ENCODE measurements at places on chromosomes 5 and 9.

DNA sequence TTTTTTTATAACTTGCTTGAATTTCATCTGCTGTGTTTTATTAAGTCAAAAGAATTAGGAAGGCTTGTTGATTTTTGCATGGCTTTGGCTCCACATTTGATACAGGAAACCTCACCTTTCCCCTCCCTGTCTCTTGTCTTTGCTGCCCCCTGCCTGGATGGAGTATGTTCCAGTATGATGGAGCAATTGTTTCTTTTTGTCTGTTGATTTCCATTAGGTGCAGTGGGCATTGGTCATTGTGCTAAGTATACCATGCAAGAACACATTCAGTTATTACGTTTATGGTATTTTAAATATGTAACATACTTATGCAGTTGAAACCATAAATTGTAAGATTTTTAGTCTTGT is 19.6 kb downstream of the TJP2 start:
- peak; percentile 36 for DNase-seq

DNA sequence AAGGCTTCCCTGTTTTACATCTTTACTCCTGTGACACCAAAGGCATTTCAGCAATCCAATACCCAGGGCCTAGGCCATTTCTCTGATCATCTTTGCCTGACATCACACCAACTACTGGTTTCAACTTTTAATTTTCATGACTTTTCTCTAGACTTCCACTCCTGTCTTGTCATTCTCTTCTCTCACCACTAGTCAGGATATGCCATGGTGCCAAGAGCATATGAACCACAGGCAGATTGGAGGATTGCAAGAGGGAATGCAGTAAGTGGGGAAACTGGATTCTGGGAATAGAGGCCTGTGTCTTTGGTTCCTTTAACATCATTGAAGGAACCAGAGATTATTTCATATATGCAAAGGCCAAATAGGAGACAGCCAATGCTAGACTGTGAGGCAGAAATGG is 69.3 kb downstream of the ANKRD31 start:
- no peak for DNase-seq

DNA sequence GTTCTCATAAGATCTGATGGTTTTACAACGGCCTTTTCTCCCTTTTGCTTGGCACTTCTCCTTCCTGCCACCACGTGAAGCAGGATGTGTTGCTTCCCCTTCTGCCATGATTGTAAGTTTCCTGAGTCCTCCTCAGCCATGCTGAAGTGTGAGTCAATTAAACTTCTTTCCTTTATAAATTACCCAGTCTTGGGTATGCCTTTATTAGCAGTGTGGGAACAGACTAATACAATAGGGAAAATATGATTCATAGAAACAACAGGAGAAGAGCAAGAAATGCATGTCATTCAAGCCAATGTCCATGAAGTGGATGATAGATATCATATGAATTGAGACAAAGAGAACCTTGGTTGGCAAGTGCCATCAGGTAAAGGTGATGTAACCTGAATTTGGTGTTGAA is 128.3 kb upstream of the HAPLN1 start:
- DNase-seq, result no peak

GRCh38 chr5:132751444-132751843 is 4.2 kb downstream of the CCNI2 start:
- DNase-seq, result no peak

GRCh38 chr5:5360363-5360940 is 62.0 kb upstream of the ICE1 start:
- DNase-seq, result no peak

GRCh38 chr9:89508951-89509615 is 11.2 kb upstream of the SEMA4D start:
- DNase-seq, result no peak

DNA sequence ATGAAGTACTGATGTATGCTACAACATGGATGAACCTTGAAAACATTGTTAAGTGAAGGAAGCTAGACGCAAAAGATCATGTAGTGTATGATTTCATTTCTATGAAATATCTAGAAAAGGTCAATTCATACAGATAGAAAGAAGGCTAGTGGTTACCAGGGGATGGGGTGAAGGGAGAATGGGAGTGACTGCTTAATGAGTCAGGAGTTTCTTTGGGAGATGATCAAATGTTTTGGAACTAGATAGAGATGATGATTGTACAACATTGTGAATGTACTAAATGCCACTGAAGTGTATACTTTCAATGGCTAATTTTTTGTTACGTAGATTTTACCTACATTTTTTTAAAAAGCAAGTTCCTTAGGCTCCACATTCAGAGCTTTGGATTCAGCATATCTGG is 14.9 kb upstream of the DELE1 start:
- no peak for DNase-seq

DNA sequence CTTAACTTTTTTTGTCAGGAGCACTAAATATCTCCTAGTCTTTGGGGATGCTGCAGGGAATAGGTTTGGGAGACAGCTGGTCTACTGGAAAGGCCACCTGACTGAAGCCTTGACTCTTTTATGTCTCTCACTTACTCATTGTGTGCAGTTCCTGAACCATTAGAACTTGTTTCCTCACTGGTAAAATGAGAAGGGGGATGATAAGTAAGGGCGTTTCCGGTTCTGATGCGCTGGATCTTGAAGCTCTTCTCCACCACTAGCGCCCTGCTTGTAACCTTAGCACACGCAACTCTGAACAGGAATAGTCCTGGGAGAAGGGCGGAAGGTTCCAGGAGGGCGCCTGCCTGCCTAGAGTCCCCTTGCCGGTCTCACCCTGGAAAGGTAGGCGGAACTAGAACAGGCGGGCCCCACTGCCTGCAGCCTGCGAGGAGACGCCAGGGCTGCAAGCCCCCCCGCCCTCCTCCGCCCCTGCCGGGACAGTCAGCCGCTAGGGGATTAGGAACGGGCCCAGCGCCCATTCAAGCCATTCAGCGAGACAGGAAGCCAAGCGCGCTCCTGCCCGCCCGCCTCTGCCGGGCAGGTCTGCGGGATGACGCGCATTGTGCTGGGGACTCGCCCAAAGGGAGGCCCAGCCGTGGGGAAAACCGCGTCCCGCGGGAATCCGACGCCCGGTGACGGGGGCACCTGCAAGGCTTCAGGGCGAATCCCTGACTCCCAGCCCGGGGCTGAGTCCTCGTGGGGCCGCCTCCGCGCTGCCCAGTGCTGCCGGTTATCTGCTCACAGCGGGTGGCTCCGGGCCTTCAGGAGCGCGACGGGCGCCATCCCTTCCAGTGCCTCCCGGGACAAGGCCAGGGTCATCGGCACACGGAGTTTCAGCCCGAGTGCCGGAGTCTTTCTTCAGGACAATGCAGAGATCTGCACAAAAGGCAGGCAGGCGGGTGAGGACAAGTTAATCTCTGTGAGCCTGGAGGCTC is 44.0 kb upstream of the XPA start:
- no peak for DNase-seq

GRCh38 chr5:17295671-17296070 is 78.2 kb downstream of the BASP1 start:
- DNase-seq, result no peak

- DNase-seq, result no peak
These were observed 14.4 kb downstream of the ANKRD33B start for GRCh38 chr5:10578293-10578665.

GRCh38 chr5:78972654-78973428 is 12.3 kb downstream of the ARSB start:
- no peak for DNase-seq

GRCh38 chr9:12060811-12061210 is 632.4 kb upstream of the TYRP1 start:
- DNase-seq, result no peak

- DNase-seq, result peak; percentile 44
These were observed 101.7 kb upstream of the FCN2 start for GRCh38 chr9:134778841-134779411.

DNA sequence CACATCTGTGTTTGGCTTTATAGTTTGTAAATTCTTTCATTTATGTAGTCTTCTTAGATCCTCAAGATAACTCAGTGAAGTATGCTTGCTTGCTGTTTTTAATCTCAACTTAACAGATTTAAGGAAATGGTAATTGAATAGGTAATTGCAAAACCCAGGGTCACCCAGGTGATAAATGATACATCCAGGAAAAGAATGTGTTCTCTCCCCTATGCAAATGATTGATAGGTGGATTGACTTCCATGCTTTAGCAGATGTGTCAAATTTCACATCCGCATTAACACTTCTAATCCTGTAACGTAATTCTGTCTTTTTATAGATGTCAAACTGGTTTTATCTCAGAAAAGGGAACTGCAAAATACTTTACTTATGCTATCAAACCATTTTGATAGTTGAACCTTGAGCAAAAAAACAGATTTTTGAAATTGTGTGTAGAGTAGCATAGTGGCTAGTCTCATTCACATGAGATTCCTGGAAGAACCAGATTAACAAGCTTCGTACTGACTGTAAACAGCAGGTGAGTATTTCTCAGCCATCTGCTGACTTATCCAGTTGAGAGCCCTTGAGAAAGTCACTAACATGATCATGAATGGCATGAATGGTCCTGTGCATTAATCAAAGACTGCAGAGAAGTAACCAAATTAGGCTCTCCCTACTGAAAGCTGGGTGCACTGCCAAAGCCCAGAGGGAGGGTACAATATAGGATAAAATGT is 86.7 kb upstream of the PAM start:
- DNase-seq, result no peak

DNA sequence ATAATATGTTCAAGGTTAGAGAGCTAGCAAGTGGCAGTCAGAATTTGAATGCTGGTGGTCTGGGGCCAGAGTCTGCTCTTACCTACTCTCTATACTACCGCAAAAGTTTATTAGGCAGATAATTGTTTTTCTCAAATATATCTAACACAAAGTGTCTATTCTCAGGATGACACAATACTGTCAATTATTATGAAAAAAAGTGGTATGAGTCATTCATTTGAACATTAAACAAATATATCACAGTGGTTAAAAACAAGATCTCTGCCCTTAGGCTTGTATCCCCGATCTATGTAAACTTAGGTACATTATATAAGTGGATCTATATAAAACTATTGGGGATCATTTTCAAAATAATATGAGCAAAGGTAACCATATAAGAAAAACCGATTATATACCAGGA is 354.9 kb downstream of the CETN3 start:
- DNase-seq, result no peak

DNA sequence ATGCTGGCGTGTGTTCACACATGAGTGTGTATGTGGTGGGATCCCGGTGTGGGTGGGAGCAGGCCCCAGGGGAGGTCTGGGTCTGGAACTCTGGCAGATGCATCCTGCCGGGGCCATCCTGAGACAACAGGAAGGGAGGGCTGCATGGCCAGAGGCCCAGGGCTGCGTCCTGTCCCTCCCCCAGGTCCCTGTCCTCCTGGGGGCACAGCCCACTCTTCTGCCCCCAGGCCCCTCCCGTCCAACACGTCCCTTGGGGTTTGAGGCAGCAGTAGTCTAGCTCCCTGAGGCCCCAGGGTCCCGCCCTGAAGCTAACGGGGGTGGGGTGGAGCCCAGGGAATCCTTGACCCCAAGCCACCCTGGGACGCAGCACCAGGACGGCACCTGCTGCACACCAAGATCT is 16.6 kb downstream of the FLT4 start:
- DNase-seq, result no peak

GRCh38 chr9:38343552-38343951 is 49.0 kb upstream of the ALDH1B1 start:
- DNase-seq, result no peak

GRCh38 chr5:118551031-118551430 is 437.3 kb downstream of the DTWD2 start:
- DNase-seq, result no peak

DNA sequence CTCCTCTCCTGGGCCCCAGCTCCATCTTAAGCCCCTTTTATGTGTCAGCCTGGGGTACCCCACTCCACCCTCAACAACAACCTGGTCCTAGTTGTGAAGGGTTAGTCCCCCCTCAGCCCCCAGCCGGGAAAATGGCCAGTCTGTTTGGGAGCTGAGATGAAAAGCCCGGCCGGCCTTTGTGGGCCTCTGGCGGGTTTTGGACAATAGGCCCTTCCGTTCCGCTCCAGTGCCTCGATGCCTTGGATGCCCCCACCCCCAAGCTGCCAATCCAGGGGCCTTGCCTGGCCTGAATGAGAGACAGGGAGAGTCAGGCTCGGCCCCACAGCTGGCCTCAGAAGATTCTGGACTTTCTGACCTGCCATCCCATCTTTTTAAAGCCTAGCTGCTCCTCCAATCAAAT is 9.2 kb downstream of the CNTFR start:
- DNase-seq, result no peak

DNA sequence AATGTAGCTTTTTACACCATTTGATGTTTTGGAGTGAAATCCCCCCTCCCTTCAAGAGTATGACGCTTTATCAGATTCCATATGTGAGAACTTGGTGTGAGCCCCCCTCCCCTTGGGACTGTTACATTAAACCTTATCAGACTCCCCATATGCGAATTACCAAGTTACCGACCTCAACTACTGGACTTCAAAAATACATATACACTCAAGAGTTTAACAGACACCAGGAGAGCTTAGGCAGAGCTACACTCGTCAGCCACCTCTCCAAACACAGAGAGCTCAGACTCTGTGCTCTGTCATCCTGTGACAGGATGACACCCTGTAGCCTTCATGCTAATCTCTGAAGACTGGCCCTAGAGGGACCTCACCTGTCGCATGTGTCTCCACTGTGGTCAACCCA is 50.2 kb downstream of the FAM114A2 start:
- DNase-seq, result no peak

- DNase-seq, result no peak
These were observed 48.2 kb downstream of the COL27A1 start for GRCh38 chr9:114203410-114204140.

- DNase-seq, result peak; percentile 84
These were observed 214.9 kb upstream of the DAP start for GRCh38 chr5:10975945-10976344.

DNA sequence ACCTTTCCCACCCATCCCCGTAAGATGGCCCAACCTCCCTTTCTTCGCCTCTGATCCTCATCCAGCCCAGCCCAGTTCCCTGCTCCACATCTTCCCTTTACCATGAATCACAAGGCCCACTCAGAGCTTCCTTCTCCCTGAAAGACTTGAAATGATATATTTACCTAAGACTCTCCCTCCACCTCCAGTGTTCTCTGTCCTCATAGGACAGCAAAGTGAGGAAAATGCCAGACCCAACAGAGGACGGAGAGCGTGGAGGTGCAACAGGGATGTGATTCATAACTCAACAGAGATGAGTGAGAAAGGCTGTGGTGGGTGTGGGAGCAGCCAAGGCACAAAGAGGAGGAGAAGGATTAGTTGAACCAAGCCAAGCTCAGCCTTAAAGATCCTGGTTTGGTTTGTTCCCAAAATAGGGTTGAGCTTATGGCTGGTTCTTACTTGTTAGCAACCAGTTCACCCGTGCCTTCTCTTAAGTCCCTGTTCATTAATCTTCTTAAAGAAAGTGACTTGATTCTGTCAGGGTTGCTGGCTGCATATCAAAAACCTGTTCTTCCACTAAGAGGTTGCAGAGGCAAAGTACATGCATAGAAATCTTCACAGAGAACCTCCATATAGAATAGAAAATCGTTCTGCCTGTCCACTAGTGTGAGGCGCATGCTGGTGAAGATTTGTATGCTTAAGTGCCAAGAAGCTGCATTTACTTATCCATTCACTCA is 183.2 kb downstream of the ACTL7B start:
- DNase-seq, result no peak

DNA sequence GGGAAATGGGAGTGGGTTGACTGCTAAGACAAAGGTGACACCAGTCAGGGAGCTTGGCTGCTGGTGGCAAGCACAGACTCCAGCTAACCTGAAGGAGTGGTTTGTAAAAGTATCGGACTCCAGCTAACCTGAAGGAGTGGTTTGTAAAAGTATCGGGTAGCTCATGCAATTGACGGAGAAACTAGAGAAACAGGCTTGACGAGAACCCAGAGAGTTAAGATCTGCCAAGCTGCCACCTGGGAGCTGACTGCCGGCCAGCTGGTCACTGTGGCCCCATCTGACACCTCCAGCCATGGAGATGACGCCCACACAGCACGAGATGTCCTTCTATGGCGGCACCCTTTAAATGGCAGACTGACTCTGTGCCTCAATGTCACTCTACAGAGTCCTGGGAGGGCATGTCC is 28.3 kb upstream of the CRB2 start:
- DNase-seq, result no peak

All from SW480 (cell line).